CD4-positive, alpha-beta T cell treated with Interleukin-15 for 1 hour (primary cell): ENCODE measurements at places on chromosomes 2 and 18.

- DNase-seq: no peak
Measured at GRCh38 chr2:205903549-205904129, 182.3 kb downstream of the INO80D start.

GRCh38 chr2:26612034-26612433 lies 29.1 kb downstream of the CIB4 start:
- DNase-seq: no peak

GRCh38 chr2:102048465-102048864 lies 56.7 kb downstream of the IL1R2 start:
- no peak for DNase-seq

GRCh38 chr2:23249348-23249747 lies 135.6 kb upstream of the KLHL29 start:
- DNase-seq: no peak

DNA sequence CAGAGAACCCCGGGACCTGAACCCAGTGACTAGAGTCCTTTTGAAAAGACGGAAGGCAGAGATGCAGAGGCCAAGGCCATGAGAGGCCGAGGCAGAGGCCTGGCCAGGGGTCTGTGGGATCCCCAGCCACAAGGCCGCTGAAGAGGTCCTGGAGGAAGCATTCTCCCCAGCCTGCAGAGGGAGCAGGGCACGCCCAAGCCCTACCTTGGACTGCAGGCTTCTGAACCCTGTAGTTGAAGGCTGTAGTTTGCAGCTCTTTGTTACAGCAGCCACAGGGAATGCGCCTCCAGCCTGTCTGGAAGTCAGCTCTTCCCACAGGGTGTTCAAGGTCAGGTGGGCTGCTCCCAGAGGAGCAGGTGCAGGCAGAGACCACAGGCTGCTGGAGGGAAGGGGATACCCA lies 22.1 kb upstream of the PXDN start:
- DNase-seq: no peak

DNA sequence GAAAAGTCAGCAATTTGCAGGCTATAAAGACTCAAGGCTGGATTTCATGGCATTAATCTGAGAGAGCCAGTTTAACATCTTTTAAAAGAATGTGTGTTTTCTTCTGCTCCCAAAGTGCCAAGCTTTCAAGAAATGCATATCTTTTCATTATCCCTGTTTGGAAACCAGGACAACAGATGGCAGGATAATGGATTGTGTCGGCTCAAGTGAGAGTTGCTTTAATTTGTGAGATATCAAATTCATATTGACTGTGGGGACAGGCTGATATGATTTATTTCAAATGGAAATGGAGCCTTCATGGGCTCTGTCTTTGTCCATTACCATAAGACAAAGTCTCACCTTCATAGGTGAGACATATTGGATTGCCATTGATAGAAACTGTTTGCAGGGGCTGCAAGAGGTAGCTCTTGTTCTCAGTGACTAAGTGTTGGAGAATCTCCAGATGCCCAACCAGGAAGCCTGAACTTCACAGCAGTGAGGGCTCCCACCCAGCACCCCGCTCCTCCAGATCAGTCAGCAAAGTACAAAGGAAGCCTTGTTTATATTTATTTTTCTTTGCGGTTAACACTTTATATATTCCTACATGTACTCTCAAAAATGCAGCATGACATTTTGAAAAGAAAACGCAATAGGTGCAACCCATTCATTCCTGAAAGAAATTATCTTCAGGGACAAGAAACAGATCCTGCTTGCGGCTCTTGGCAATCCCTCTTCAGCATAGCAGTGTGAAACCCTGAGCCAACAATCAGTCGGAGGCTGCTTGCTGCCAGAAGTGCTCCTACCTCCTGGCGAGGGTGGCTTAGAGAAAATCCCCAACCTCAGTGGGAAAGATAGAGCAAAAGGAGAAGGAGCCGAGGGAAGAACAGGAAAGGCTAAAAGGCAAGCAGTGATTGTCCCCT lies 65.8 kb upstream of the ATL2 start:
- no peak for DNase-seq

DNA sequence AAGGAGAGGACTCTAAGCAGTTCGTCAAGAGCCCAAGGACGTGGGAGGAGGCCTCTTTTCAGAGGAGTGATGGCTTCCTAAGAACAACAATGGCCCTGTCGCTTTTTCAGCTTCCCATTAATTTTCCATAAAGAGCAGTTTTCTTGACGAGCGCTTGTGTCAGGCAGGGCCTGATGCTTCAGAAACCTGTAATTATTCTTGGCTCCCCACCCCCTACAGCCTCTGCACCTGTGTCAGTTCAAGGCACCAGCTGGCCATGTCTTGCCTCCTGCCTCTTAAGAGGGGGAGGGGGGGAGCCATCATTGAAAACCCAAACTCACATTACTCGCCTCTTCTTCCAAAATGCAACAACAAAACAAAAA lies 32.3 kb downstream of the KLF7 start:
- DNase-seq: no peak

GRCh38 chr2:48240912-48241311 lies 289.0 kb upstream of the STON1 start:
- no peak for DNase-seq

- no peak for DNase-seq
Measured at GRCh38 chr2:18845854-18846445, 256.6 kb upstream of the NT5C1B start.

DNA sequence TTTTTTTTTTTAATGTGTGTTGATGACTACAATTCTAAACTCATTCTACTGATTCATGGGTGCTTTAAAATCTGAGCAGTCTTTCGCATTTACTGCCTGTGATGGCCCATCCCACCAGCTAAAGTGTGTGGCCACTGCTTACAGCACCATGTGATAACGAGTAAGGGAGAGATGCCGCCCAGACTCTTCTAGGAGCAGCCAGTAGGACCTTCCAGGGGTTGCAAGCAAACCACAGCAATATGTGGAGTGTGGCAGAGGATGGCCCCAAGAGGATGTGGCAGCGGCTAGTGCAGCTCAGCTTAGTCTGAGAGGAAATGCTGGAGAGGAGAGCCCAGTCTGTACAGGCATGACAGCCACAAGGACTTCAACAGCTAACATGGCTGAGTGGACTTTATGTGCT lies 14.9 kb downstream of the IL1B start:
- no peak for DNase-seq

- no peak for DNase-seq
Measured at GRCh38 chr2:74931940-74932339, 26.5 kb upstream of the POLE4 start.

DNA sequence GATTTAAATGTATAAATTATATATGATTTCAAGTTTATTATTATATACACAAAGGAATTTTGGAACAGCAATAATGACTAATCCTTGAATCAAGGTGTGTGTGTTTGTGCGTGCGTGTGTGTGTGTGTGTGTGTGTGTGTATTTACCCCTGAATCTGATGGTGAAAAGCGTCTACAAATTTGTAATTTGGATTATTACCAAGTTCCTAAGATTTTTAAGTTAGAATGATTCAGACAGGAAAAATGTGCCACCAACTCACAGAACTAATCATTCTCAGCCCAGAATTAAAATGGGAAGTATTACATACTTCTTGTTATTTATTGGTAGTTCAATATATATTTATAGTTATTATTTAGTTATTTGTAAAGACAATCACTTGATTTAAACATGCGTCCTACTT lies 12.3 kb downstream of the CALCRL start:
- DNase-seq: no peak

DNA sequence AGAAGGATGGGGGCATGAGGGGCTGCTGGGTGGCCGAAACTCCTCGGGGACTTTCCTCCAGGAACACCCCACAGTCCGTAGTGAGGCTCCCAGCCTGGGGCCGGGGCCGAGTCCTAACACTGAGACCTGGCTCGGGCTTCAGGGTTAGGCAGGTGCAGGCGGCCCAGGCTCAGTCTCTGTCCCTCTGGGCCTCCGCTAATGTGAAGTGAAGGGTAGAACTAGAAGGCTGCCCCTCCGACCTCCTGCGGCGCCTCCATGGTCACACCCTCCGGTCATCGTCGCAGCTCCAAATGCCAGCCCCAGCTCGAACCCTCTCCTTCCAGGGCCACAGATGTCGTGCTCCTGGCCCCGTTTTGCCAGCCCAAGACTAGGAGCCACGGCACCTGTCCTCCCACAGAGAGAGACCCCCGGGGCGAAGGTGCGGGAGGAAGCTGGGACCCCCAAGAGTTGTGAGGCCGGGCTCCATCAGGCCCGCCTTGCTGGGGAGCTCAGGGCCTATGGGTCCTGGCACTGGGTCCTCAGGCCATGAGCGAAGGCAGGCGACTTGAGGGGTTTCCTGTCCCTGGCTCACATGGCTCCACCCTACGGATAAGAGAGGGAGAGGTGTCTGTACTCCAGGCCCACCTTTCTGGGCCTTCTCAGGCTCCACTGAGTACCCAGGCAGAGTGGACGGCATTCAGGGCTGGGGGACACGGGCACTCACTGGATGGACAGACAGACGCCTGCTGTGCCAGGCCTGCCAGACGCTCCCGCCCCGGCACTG lies 797 bp downstream of the ANO7 start:
- DNase-seq: no peak

DNA sequence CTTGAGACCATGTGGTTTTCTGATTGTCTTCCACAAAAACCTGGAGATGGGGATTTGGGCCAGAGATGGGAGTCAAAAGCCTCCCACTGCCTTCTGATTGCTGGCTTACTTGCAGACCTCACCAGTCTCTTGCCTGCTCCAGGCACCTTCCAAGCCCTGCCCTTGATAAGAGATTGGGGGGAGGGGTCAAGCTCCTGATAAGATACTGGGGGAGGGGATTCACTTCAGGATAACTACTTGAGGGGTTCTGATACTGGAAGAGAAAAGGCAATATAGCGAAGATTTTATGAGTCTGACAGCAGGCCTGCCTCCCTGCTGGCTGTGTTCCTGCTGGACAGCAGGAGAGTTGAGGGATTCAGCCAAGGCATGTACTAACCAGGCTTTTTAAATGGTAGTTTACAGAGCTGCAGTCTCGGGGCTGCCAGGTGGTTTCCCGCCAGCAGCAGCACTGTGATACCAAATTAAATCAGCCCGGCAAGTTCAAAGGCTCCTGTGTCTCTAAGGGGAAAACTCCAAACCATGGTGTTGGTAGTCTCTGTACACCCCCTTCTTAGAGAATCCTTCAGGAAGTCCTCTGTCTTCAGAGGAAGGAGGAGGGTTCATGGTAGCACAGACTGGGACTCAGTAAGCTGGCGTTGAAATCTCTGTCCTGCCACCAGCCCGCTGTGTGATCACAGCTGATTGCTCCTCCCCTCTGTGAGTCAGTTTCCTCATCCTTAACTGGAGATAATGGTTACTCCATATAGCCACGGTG lies 58.3 kb downstream of the FBXO36 start:
- no peak for DNase-seq

- DNase-seq: no peak
Measured at GRCh38 chr2:134158295-134158694, 95.6 kb upstream of the MGAT5 start.

GRCh38 chr2:186399082-186399644 lies 86.9 kb upstream of the ZC3H15 start:
- DNase-seq: no peak

DNA sequence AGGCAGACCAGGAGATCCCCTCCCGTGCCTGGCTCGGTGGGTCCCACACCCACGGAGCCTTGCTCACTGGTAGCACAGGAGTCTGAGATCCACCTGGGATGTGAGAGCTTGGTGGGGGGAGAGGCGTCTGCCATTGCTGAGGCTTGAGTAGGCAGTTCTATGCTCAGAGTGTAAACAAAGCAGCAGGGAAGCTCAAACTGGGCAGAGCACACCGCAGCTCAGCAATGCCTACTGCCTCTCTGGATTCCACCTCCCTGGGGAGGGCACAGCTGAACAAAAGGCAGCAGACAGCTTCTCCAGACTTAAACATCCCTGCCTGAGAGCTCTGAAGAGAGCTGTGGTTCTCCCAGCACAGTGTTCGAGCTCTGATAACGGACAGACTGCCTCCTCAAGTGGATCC lies 85.1 kb downstream of the UGP2 start:
- no peak for DNase-seq

GRCh38 chr2:216498070-216498378 lies 620 bp upstream of the RPL37A start:
- DNase-seq: no peak

GRCh38 chr2:98300141-98300874 lies 45.9 kb upstream of the CNGA3 start:
- DNase-seq: no peak

- DNase-seq: no peak
Measured at GRCh38 chr2:195709901-195710806, 53.1 kb downstream of the SLC39A10 start.

DNA sequence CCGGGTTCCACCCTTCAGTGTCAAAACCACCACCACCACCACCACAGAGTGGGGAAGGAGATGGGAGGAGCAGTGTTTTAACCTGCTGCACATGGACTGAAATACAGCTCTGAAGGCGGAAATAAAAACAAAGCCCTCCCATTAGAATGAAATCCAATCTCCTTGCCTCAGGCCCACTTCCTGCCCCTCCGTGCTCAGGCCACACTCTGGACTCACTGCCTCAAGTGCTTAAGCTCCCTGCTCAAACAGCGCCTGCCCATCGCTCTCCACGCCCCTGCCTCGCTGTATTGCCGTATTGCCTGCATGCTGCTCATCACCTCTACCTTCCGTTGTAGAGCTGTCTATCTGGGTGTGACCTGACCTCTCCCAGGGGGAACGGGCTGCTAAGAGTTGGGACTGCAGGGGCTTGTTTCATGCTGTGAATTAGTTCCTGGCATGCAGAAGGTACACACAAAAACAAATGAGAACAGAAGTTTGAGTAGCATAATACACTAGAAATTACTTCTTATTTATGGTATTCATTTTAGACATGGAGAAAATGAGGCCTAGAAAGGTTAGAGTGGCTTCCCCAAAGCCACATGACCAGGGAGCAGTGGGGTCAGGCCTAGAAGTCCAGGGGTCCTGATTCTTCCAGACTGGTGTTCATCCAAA lies 31.6 kb upstream of the NEB start:
- DNase-seq: no peak

GRCh38 chr18:49052891-49053644 lies 102.3 kb upstream of the SMAD7 start:
- peak; percentile 40 for DNase-seq

GRCh38 chr18:69469444-69469919 lies 68.8 kb downstream of the DOK6 start:
- DNase-seq: no peak

DNA sequence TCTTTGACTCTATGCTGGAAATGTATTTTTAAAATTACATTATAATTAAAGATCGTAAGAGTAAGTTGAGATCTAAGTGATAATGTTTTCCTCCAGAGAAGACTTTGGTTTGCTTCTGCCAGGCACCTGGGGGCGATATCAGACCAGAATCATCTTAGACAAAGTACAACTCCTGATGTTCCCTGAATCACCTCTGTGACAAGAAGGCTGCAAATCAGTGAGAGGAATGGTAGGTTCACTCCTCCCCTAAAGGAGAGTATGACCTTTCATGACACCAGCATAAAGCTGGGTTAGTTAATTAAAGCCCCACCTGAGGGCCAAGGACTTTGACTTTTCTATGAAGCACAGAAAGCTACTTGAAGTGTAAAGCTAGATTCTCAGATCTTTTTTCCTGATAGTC lies 114.4 kb upstream of the DTNA start:
- DNase-seq: no peak

DNA sequence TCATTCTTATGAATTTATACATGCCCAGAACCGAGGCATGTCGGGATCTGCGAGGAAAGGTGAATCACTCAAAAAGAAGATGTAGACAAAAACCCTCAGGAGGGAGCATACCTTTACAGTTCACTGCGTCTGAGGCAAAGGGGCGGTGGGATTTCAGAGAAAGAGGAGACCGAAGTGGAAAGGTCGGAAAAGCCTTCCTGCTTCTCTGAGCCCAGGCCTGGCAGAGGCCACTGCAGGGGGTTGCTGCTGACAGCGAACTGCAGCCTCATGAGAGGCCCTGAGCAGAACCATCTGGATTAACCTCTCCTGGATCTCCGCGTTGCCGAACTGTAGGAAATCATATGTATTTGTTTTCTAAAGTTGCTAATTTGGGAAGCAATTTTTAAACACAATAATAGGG lies 713.1 kb upstream of the SOX11 start:
- no peak for DNase-seq

- DNase-seq: no peak
Measured at GRCh38 chr2:71599646-71600236, 146.4 kb downstream of the DYSF start.
